GM12891 (cell line): ENCODE measurements at places on chromosomes 13 and 19.

DNA sequence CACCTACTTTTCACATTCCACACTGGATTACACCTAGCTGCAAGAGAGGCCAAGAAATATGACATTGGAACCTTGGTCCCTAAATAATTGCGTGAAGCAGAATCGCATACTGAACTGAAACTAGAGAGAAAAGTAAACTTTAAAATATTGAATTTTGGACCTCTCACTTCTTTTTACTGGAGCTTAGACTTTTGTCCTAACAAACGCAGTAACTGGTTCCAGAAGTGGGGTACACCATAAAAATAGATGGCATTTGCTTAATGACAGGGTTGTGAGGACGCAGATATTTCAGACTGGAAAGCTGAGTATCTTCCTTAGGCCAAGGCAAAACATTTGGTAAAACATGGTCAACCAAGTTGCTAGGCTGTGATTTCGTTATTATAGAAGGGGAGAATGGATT lies 19.2 kb upstream of the TPM4 start:
- no peak for DNase-seq

DNA sequence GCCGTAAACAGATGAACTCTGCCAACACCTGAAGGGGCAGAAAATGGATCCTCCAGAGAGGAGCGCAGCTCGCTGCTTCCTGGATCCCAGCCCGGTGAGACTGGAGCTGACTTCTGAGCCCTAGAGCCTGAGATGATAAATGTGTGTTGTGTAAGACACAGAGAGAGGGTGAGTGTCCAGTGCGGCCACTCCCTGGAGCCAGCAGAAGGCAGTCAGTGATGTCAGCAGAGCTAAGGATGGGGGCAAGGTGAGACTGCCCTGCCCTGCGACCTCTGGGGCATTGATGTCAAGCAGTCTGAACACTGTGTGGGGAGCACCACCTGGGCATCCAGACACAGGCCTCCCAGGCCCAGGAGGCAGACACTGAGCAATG lies 9.7 kb upstream of the SLC35E1 start:
- DNase-seq = no peak

GRCh38 chr19:6668691-6669090 lies 1.3 kb downstream of the TNFSF14 start:
- DNase-seq = no peak

DNA sequence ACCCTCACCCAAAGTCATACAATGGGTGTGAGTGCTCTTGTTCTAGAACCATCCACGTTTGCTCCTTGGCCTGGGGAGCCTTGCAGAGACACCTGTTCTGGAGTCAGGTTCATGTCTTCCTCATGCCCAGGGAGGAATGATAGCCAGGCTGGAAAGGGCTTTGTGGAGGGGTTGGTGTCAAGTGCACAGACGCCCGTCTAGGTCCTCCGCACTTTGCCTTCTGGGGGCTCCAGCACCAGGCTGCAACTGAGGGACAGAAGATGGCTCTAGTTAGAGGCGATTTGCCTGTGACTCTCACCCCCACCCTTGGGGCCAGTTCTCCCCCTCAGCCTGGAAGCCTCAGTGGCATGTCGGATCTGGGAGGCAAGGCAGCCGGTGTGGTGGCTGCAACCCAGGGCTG lies 47.2 kb upstream of the ZNF536 start:
- no peak for DNase-seq

GRCh38 chr13:50069261-50069660 lies 54.0 kb downstream of the KCNRG start:
- DNase-seq = no peak

DNA sequence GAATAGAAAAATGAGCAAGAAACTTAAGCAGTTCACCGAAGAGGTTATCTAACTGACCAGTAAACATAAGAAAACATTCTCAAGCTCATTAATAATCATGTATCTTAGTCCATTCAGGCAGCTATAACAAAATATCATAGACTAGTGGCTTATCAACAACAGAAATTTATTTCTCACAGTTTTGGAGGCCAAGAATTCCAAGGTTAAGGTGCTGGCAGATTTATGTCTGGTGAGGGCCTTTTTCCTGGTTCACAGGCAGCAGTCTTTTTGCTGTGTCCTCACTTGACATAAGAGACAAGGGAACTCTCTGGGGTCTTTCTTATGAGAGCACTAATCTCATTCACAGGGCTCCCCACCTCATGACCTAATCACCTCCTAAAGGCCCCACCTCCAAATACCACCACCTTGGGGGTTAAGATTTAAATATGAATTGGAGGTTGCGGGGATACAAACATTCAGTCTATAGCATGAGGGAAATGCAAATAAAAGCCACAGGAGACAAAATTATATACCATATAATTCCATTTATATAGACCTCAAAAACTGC lies 123.6 kb downstream of the ZAR1L start:
- no peak for DNase-seq

DNA sequence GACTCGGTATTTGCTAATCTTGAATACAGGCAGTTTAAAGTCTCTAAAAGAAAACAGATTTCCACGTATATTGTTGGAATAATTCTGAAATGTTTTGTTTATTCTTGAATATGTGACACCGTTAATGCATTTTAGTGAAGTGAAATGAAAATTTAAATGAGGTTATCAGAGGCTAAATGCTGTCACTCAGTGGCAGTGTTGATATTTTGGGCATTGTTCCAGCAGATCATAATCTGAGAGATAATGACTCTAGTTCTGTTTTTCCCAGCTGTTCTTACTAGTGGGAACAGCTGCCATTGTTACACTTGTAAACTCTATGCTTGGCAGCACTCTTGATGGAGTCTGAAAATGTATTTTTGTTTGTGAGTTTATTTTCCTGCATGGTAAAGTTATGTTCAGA lies 365.6 kb upstream of the SLC10A2 start:
- DNase-seq = no peak

DNA sequence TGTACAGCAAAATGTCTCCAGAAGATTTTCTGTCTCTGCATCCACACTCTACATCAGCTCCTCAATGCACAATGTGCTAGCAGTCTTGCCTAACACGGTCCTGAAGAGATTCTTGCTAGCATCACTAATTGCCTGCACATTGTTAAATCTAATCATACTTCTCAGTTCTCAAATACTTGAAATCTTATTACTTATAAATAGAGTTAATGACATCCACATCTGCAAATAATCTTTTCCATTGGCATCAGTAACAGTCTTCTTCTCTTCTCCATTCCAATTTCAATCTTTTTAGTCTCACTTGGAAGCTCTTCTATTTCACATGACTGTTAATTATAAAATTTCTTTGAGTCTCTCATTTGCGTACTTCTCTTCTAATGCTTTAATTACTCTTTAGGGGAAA lies 630.5 kb upstream of the SLITRK6 start:
- DNase-seq = no peak

DNA sequence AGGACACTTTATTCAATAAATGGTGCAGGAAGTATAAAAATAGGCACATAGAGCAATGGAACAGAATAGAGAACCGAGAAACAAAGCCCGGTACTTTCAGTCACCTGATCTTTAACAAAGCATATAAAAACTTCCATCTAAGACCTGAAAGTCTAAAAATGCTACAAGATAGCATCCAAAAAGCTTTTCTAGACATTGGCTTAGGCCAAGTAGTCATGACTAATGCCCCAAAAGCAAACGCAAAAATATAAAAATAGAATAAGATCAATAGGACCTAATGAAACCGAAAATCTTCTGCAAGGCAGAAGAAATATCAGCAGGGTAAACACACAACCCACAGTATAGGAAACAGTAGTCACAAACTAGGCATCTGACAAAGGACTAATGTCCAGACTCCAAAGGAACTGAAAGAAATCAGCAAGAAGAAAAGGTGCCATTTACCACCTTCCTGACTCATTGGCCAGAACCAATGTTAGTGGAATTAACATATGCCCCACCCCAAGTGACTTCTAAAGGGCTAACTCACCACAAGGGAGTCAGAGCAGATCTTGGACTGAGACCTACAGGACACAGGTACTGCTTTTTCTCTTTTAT lies 40.8 kb upstream of the CEACAM21 start:
- no peak for DNase-seq

DNA sequence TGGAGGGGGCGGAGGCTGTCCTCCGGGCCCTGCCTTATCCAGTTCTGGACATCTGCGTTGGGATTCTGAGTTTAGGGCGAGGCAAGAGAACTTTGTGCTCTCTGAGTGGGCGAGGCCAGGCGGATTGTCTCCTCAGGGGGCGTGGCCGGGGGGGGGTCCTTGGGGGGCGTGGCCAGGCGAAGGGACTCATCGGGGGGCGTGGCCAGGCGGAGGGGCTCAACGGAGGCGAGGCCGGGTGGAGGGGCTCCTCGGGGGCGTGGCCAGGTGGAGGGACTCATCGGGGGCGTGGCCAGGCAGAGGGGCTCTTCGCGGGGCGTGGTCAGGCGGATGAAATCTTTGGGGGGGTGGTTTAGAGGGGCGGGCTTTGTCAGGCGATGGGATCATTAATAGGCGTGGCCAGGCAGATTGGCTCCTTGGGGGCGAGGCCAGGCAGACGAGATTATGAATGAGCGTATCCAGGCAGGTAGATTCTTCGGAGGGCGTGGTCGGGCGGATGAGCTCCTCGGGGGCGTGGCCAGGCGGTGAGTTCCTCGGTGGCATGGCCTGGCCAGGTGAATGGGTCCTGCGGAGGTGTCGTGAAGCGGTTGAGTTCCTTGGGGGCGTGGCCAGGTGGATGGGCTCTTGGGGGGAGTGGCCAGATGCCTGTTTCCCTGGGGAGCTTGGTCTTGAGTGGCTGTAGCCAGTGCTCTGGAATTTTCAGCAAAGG lies 10.3 kb upstream of the CACNG7 start:
- no peak for DNase-seq

- DNase-seq = no peak
Observed at GRCh38 chr13:94515374-94515773, 35.9 kb upstream of the DCT start.

GRCh38 chr13:65456150-65456912 lies 1773.8 kb downstream of the PCDH9 start:
- no peak for DNase-seq

DNA sequence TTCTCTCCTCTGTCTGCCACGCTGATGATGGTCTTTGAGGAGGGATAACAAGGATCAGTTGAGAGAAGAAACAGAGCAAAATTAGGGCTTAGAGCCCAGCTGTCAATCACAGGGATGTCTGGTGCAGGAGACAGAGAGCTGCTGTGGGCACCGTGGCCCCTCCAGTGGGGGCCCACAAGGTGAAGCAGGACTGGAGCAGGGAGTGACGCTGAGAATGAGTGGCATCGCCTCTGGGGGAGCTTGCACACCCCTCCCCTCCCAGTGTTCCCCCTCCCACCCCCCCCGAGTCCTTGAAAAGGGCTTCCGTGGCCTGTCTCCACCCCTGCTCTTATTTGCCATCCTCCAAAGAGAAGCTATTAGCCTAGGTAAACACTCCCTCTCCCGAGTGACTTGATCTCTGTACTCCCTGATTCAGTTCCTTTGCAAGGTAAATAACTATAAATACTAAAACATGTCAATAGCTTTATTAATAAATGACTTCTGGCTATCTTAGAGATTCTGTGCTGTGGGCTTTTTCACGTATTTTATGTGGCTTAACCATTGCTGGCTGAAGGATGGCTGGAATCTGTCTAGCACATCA lies 440.0 kb downstream of the ZNF536 start:
- no peak for DNase-seq

DNA sequence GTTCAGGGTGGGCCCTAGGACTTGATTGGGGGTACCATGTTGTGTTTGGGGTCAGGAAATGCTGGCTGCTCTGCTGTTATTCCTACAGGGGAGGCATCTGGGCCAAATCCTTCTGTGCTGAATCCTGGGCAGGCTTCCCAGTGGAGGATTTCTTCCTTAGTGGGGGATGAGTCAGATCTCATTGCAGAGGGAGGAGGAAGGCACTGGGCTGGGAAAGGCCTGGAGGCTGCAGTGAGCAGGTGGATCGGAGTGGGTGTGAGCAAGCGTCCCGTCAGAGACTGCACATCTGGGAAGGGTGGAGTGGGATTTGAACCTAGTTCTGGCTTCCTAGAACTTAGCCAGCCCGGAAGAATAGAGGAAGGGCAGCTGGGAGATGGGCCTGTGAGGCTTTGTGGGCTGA lies 11.5 kb downstream of the CCDC124 start:
- no peak for DNase-seq

DNA sequence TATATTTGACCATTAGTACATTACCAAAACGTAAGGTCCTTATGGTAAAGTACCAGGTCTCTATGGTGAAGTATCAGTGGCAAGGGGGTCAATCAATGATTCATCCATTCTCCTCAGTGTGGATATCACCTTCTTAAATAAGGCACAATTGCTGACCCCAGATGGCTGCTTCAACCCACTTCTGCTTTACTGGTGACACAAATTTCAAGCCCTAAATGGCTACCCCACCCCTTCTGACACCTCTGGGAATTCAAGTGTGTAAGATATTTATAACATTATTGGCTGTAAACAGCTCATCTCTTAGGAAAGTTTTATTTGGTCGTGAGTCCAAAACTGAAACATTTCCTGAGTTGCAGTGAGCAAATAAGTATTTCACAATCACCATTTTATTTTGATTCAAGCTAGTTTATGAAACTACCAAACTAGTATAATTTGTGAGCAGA lies 7.9 kb upstream of the WBP4 start:
- no peak for DNase-seq
